ENCODE measurements at places on chromosomes 1 and 21. TPM values are rescaled to one million over a fixed set of nuclear protein-coding genes. Genes with fewer than 3 reads are reported as not detected.

GABPB2 gene
- total RNA-seq = 21.3 TPM

USH2A gene
- total RNA-seq = not detected

TMEM81 gene
- 2.7 TPM for total RNA-seq

TMED5 gene
- total RNA-seq = 68.6 TPM

STXBP3 gene
- 63.3 TPM for total RNA-seq

HTR1D gene
- not detected for total RNA-seq

PYHIN1 gene
- not detected for total RNA-seq

CRP gene
- not detected for total RNA-seq

POTED gene
- total RNA-seq = not detected

RPTN gene
- under 0.01 TPM for total RNA-seq

SPATA1 gene
- 0.96 TPM for total RNA-seq

GRIK3 gene
- not detected for total RNA-seq

PLEKHA6 gene
- total RNA-seq = under 0.01 TPM

FASLG gene
- total RNA-seq = not detected

ELF3 gene
- total RNA-seq = 2.5 TPM

LPGAT1 gene
- total RNA-seq = 57.7 TPM

TMPRSS3 gene
- total RNA-seq = not detected

HSPA6 gene
- 2.3 TPM for total RNA-seq

ESRRG gene
- not detected for total RNA-seq

OPTC gene
- total RNA-seq = not detected

GSTM2 gene
- total RNA-seq = 5.4 TPM

TRIM67 gene
- not detected for total RNA-seq

USP48 gene
- total RNA-seq = 36.9 TPM

RGS1 gene
- total RNA-seq = under 0.01 TPM

TIAM1 gene
- 10.4 TPM for total RNA-seq

ATAD3C gene
- total RNA-seq = not detected

GSTM4 gene
- total RNA-seq = 7.9 TPM

ACKR1 gene
- not detected for total RNA-seq

COG2 gene
- 16.3 TPM for total RNA-seq

CTSK gene
- 24.2 TPM for total RNA-seq

LRRC3 gene
- 0.85 TPM for total RNA-seq

SELENBP1 gene
- total RNA-seq = 19.7 TPM

PEAR1 gene
- 9.2 TPM for total RNA-seq

EXO1 gene
- 29.1 TPM for total RNA-seq

RGSL1 gene
- total RNA-seq = not detected

TSPEAR gene
- total RNA-seq = not detected

PTPN7 gene
- total RNA-seq = not detected

TAL1 gene
- total RNA-seq = 0.19 TPM

KRTAP12-2 gene
- not detected for total RNA-seq

Measured in regular cardiac myocyte (primary cell).